ENCODE measurements at places on chromosomes 11 and 22. TPM values are rescaled to one million over a fixed set of nuclear protein-coding genes. Genes with fewer than 3 reads are reported as not detected.

- no peak for DNase-seq
Measured at GRCh38 chr11:2400762-2401435, 349 bp downstream of the TSSC4 start.

DNA sequence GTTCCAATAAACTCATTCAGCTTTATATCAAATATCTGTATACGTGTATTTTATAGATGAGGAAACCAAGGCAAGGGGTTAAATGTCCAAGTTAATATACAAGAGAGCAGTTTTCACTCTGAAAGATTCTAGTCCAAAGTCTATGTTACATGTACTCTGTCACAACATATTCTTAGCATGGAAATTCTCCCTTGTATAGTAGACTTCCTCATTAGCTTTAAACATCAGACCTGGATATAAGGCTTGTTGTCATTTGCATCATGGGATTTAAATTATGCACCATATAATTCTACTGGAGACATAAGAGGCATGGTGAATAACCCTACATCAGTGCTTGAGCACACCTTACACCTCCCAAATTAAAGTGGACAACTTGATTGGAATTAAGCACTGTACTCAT is 681.9 kb upstream of the CCDC179 start:
- DNase-seq = no peak

DNA sequence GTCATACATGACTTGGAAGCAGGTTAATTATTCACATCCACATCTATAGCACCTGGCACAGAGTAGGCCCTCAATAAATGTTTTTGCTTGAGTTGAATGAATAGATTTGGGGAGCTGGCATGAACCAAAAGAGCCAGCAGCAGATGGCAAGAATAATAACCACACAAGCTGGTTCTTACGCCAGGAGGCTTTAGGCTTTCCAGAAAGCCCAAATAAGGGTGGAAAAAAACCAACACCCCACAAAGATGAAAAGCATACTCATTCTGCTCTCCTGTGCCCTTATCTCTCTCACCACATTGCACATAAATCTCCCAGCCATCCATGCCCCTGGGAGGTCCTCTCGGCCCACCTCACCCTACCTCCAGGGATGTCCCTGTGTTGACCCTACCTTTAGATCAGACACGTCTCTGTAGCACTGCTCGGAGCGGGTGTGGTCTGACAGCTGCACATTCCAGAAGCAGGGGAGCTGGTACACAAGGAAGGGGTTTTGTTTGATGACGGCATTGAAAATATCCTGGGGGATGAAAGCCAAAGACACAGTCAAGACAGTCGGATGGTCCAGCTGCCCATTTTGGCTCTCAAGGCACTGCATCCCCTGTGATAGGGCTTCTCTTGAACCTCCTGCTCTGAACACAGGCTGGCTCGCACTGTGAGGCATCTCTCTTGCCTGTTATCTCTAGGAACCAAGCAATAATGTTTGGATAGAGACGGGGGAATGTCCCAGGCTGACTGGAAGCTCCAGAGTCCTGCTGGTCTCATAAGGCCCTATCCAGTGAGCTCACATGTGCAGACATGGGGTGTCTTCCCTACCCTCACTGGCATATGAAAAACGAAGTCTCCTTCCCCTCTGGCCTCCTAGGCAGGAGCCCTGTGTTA is 323.6 kb upstream of the SYN3 start:
- no peak for DNase-seq

- DNase-seq = no peak
Measured at GRCh38 chr11:121482231-121483129, 29.7 kb upstream of the SORL1-AS1 start.

GRCh38 chr11:118614511-118614910 is 7.1 kb downstream of the PHLDB1 start:
- DNase-seq = no peak

GRCh38 chr11:46664612-46665011 is 35.8 kb downstream of the ARHGAP1 start:
- DNase-seq = no peak

DNA sequence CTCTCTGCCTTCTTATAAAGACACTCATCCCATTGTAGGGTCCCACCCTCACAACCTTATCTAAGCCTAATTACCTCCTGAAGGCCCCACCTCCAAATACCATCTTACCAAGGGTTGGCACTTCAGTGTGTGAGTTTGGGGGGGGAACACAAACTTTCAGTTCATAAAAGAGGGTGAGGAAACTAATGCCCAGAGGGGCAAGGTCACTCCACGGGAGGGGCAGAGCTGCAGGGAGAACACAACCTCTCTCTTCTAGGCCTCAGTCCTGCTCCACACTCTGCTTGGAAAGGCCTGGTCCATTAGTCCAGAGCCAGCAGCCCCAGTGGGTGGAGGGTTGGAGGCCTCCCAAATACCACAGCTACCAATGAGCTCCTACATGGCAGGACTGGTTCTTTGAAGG is 2.7 kb upstream of the BATF2 start:
- no peak for DNase-seq

DNA sequence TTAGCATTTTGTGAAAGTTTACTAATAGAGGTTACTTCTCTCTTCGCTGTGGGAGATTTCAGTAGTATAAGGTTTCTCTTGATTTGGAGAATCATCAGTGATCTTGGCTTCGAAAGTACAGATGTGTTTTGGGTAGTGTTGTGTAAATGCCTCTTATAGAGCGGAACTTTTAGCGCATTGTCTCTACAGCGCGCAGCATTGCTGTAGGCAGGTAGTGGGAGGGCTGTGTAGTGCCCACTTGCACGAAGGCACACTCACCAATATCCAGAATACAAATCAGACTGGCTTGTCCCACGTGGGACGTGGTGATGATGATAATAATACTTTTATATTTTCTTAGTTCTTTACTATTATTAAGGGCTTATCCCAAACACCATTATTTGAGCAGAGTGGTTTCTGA is 51.4 kb downstream of the FAM83F start:
- DNase-seq = no peak

- DNase-seq = no peak
Measured at GRCh38 chr22:44026630-44027511, 2.8 kb downstream of the PARVB start.

DNA sequence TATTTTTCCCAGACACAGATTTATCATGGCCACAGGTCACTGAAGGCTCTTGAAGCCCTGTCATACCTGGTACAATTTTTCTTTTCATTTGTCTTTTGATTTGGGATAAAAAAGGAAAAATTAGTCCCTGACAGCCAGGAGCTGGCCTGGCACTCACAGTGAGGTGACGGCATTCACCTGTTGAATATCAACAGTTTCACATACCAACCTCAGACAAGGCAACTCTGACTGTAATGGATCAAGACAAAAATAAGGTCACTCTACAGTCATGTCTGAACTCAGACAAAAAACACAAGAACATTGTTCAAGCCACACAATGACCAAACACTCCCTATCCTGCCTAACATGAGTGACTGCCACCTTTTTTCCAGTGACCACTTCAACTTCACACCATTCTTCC is 392.9 kb downstream of the TENM4 start:
- DNase-seq = no peak

LDHAL6A gene
- 0.62 TPM for total RNA-seq

MISFA gene
- total RNA-seq = 0.62 TPM

ENTHD1 gene
- total RNA-seq = 0.16 TPM

SERHL2 gene
- total RNA-seq = 5.6 TPM

CCDC90B gene
- total RNA-seq = 166 TPM

Data from occipital lobe (tissue), 3 donors.